ENCODE measurements at places on chromosomes 6 and 20. TPM values are rescaled to one million over a fixed set of nuclear protein-coding genes. Genes with fewer than 3 reads are reported as not detected.

GRCh38 chr6:47303342-47303741, 6.4 kb downstream of the TNFRSF21 start:
- DNase-seq, result no peak

GABRR2 gene
- total RNA-seq, result 0.70 TPM

- DNase-seq, result no peak
These were observed 662.6 kb downstream of the RFPL4B start for GRCh38 chr6:113009682-113010081.

CCN5 gene
- total RNA-seq, result 14.3 TPM

DNA sequence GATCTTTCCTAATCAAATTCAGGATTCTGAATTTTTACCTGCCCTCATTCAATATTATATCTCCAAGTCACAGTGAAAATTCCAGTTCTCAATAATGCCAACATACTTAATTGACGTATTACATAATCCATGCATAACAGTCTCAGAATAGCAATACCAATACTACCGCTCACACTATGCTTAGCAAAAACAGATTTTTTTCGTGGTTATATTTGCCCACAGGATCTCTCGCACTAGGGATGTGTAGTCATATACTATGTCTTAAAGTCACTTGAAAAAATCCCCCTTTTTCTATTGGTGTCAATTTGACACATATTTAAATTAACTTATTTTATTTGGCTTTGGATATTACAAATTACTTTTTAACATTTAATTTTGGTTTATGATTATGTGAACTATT, 323.1 kb upstream of the SLC35B3 start:
- DNase-seq, result no peak

GRCh38 chr20:44057698-44058675, 129.0 kb downstream of the JPH2 start:
- DNase-seq, result no peak

GRCh38 chr6:143553337-143553736, 41.8 kb upstream of the FUCA2 start:
- no peak for DNase-seq

EYA4 gene
- total RNA-seq, result not detected

EFCAB8 gene
- total RNA-seq, result 0.83 TPM

- DNase-seq, result no peak
These were observed 183.2 kb downstream of the SIM1 start for GRCh38 chr6:100281471-100281901.

DNA sequence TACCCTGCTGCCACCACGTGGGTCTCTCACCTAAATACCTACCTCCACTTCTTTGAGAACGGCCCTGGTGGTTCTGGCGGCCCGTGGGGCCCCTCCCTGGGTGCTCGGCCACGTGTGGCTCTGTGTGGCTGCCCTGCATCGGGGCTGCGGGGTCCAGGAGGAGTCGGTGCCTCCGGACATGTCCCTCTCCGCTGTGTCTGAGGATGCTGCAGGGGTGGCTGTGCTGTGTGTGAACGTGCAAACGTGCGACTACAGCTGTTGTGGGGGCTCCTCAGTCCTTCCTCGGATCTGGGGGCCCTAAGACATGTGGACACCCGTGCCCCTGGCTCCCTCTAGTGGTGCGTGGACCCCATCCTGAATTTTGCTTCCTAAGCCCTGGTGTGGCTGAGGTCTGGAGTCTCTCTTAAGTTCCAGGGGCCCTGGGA, 691.8 kb downstream of the QKI start:
- DNase-seq, result no peak

SLC26A8 gene
- not detected for total RNA-seq

- DNase-seq, result no peak
These were observed 77.5 kb downstream of the FKBP5 start for GRCh38 chr6:35611240-35611639.

DNA sequence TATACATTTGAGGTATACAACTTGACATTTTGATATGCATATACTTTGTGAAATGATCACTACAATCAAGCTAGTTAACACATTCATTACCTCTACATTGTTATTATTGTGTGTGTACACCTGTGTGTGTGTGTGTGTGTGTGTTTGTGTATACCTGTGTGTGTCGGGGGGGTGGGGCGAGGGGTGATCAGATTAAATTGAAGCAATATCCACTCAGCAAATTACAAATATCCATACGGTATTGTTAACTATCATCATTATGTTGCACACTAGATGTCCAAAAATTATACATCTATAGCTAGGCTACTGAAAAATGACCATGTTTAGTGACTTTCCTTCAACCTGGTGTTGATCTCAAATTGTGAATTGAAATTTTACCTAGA, 1.8 kb downstream of the RHAG start:
- no peak for DNase-seq

DNA sequence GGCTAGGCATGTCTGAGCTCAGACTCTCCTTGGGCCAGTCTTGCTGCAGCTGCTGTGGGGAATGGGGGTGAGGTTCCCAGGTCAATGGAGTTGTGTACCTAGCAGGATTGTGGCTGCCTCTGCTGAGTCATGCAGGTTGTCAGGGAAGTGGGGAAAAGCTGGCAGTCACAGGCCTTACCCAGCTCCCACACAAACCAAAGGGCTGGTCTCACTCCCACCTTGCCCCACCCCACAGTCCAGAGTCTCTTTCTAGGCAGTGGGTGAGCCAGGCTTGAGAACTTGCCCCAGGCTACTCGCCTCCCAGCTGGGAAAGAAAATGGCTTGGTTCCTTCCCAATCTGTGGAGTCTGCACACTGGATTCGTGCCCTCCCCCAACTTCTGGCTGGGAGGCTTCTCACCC, 65.7 kb downstream of the SCP2D1 start:
- DNase-seq, result no peak

- no peak for DNase-seq
These were observed 16.1 kb upstream of the TMEM242 start for GRCh38 chr6:157339432-157339831.

TRAM2 gene
- 15.8 TPM for total RNA-seq

DNA sequence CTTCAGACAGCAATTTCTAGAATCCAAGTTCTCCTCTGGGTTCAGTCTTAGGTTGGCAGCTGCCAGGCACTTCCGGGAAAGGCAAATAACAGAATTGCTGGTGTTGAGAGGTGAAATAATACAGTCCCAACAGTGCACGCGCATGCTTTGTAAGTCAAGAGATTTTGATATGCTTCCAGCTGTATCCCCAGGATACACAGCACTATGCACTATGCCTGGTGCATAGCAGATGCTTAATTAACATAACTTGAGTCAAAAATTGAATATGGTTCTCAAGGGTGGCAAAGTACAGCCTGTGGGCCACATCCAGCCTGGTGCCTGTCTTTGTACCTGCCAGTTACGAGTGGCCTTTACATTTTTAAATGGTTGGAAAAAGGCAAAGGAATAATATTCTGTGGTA, 18.9 kb upstream of the PMEPA1 start:
- DNase-seq, result no peak

PNLDC1 gene
- not detected for total RNA-seq

NNAT gene
- total RNA-seq, result not detected

- no peak for DNase-seq
These were observed 70.0 kb downstream of the PSMG4 start for GRCh38 chr6:3328796-3329195.

GRCh38 chr6:12911427-12911826, 194.9 kb downstream of the PHACTR1 start:
- DNase-seq, result no peak

GRCh38 chr6:33249732-33250630, 21.7 kb downstream of the VPS52 start:
- DNase-seq, result no peak

- peak; percentile 73 for DNase-seq
These were observed 38.6 kb upstream of the GGTLC1 start for GRCh38 chr20:24027229-24027628.

MEA1 gene
- total RNA-seq, result 34.3 TPM

SH3BGRL2 gene
- 100 TPM for total RNA-seq

DNA sequence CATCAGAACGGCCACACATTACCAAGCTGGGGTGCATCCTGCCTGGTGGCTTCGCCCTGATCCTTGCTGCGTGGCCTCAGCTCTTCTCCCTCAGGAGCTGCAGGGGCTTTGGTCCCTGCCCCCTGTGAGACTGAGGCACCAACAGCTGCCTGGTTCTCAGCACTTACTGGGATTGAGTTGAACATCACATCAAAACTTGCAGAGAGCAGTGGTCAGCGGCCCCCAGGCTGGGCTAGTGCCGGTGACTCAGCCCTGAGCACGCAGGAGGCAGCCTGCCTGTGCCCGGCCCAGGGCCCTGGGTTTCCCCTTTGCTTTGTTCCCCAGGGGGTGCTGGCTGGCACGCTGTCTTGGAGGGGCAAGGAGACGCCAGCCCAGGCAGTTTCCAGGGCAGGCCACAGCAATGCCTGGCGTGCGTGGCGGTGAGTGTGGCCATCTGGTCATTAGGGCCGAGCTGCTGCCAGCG, 63.3 kb downstream of the DLL1 start:
- DNase-seq, result no peak

- DNase-seq, result no peak
These were observed 119.2 kb downstream of the NFATC2 start for GRCh38 chr20:51423290-51423667.

DNA sequence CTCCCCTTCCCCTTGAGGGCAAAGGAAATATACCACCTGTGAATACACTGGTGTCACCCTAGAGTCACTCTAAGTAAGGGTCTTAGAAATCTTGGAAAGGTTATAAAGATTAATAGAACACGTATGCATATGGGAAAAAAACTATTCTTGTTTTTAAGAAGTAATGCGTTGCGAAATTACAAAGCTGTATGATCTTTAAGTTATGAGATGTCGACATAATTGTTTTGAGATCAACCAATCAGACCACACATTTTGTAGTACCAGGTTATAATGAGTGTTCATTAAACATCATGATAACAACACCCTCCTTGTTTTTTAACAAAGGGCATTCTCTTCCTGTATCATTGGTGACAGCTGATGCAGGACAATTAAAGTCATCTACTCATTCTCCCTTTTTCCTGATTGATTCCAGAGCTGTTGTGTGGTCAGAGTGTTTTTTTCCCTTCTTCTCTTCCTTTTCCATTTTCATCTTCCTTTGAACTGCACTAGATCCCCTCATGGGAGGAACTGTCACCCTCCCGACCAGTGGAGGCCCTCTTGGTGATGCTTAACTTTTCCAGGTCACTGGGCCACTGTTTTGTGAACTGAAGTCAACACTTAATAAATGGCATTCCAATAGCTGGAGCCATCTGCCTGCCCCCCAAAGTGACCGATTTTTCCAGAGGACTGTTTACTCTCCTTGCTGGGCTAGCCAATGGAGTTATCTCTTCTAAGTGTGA, 37.0 kb downstream of the PRDM1 start:
- DNase-seq, result no peak

- no peak for DNase-seq
These were observed 130.2 kb downstream of the SGK1 start for GRCh38 chr6:134187751-134188150.

- DNase-seq, result no peak
These were observed 134.1 kb upstream of the CEP162 start for GRCh38 chr6:84361372-84362192.

TRIM10 gene
- 7.4 TPM for total RNA-seq

GRCh38 chr20:37020636-37021035, 69.1 kb upstream of the SAMHD1 start:
- no peak for DNase-seq

DNA sequence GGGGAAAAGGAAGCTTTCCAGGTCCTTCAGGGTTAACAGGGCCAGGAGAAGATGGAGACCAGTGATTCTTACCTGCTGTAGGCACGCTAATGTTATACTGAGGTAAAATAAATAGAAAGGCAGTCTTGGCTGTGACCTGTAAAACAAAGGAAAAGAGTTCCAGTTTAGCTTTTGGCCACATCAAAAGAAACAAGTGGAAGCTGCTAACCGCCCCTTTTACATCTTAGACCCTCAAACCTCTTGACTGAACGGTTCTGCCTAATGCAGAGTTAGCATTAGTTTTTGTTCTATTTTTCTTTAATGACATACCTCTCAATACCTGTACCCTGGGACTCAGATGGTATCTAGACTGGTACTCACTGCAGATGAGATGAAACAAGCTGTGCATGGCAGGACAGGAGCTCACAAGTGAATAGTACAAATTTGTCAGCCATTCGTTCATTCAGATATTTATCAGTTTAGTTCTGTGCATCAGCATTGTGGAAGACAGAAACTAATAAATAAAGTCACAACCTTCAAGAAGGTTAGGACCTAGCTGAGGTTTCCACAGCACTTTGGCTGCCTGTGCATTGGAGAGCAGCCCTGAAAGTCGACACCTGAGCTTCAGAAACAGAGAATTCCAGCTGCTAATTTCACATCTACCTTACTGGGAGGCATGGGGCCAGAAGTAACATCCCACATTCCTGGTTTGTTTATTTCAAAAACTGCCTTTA, 41.0 kb downstream of the TRAM2 start:
- DNase-seq, result no peak

GRCh38 chr20:3374296-3374695, 33.2 kb downstream of the DNAAF9 start:
- DNase-seq, result no peak

GRCh38 chr20:15705975-15706374, 867.3 kb downstream of the KIF16B start:
- no peak for DNase-seq

GRCh38 chr6:108002365-108003221, 44.6 kb upstream of the SEC63 start:
- peak; percentile 69 for DNase-seq

DNA sequence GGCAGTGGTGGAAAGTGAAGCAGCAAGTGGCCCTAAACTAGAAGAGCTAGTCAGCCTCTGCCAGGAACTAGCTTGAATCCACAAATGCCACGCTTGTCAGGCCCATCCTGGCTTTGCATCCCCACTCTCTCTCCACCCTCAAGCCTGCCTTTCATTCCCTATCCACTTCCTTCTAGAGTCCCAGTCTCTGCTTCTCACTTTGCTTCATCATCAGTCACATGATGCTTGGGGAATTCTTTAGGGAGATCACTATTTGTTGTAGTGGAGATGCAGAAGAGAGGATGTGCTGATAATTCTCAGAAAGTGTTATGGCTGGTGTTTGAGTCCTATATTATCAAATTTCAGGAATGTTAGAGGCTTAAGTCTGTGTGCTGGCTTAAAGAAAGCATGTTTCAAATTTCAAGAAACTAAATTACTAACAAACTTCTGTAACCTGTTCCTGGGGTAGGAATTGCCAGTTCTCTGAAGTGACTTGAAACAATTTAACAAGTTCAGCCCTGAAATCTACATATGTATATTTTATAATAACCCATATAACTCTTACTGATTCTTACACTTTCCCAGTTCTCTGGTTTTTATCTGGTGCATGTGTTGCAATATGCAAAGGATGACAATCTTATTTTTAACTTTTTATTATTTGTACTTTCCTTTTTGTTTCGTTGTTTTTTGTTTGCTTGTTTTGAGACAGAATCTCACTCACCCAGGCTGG, 7.5 kb downstream of the TRIM39 start:
- DNase-seq, result no peak

GRCh38 chr6:85130743-85131142, 319.1 kb upstream of the NT5E start:
- no peak for DNase-seq

ARMH2 gene
- total RNA-seq, result not detected

HCK gene
- 10.9 TPM for total RNA-seq

DNA sequence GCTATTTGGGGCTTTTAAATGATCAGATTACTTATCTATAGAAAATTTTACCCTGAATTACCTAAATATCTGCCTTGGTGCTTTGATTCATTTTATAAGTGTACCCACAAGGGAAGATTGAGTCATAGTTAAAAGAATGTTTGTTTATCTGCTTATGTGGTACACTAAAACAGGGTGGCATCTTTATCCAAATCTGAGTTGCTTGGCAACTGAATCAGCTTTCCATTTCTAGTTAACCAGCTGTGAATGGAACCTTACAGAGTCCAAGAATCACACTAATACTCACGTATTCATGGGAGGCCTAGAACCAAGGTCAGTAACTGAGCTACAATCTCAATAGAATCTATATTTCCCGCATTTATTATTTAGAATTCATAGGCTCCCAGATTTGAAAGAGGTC, 44.0 kb upstream of the CAP2 start:
- no peak for DNase-seq

GRCh38 chr6:133837801-133838349, 51.0 kb upstream of the TCF21 start:
- DNase-seq, result peak; percentile 33
